ENCODE measurements at places on chromosomes 13 and 19.
A peak's percentile ranks its signal among the peaks of the same experiment; 100 is the strongest.

DNA sequence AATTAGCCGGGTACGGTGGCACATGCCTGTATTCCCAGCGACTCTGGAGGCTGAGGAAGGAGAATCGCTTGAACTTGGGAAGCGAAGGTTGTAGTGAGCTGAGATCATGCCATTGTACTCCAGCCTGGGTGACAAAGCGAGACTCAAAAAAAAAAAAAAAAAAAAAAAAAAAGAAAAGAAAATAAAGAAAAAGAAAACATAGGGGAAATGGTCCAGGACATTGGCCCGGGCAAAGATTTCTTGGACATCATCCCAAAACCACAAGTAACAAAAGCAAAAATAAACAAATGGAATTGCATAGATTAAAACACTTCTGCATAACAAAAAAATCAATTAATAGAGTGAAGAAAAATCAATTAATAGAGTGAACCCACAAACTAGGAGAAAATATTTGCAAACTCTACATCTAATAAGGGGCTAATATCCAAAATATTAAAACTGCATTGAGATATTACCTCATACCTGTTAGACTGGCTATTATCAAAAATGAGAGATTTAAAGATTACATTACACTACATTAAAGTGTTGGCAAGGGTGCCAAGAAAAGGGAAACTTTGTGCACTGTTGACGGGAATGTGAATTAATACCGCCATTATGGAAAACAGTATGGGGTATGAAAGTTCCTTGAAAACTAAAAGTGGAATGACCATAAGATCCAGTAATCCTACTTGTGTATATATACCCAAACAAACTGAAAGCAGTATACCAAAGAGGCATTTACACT, 18.5 kb upstream of the ABCC4 start:
- no peak overlapping the region for H3K27ac ChIP-seq
- H3K27me3 ChIP-seq = no peaks in the 10 kb centered on the region
- H3K4me3 ChIP-seq = no peak overlapping the region
- no peak for DNase-seq
- no peaks in the 10 kb centered on the region for H3K36me3 ChIP-seq

GRCh38 chr19:41930322-41930722, 2.1 kb upstream of the ERFL start:
- H3K36me3 ChIP-seq = peaks cover 4% of the 10 kb centered on the region
- H3K4me3 ChIP-seq = peak overlapping the region; percentile 48
- DNase-seq = no peak

- peaks cover 4% of the 10 kb centered on the region for H3K4me1 ChIP-seq
- H3K4me3 ChIP-seq = no peak overlapping the region
- DNase-seq = no peak
- H3K27me3 ChIP-seq = peaks cover 2% of the 10 kb centered on the region
- H3K36me3 ChIP-seq = no peaks in the 10 kb centered on the region
These were observed 71.6 kb downstream of the SHISA2 start for GRCh38 chr13:25980255-25980654.

GRCh38 chr19:32824191-32824751, 45.3 kb downstream of the SLC7A9 start:
- H3K36me3 ChIP-seq = no peaks in the 10 kb centered on the region
- H3K27ac ChIP-seq = no peak overlapping the region
- no peak for DNase-seq
- H3K4me3 ChIP-seq = no peak overlapping the region
- H3K27me3 ChIP-seq = peaks cover 7% of the 10 kb centered on the region

DNA sequence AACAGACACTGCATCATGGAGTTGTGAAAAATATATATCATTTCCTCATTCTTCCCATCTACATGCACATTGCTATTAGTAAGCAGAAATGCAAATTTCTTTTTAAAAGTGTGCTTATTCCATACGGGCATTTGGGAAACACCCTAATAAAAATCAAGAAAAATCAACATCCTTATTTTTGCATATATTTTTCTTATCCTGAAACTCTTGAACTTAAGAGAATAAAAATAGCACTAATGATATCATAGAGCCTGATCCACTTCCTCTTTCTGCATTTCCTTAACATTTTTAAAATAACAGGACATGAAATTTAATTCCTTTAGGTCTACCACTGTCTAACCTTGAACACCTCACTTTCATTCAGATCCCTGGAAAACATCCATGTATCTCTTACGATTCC, 123.3 kb downstream of the VWA8 start:
- peaks cover 24% of the 10 kb centered on the region for H3K36me3 ChIP-seq
- H3K4me3 ChIP-seq = no peak overlapping the region
- peaks cover 10% of the 10 kb centered on the region for H3K4me1 ChIP-seq
- DNase-seq = no peak
- no peaks in the 10 kb centered on the region for H3K27me3 ChIP-seq
- no peak overlapping the region for H3K27ac ChIP-seq

GRCh38 chr19:16041299-16041990, 34.9 kb upstream of the TPM4 start:
- DNase-seq = peak; percentile 68
- peaks cover 11% of the 10 kb centered on the region for H3K27me3 ChIP-seq
- H3K4me1 ChIP-seq = peaks cover 7% of the 10 kb centered on the region
- no peaks in the 10 kb centered on the region for H3K36me3 ChIP-seq
- no peak overlapping the region for H3K27ac ChIP-seq

DNA sequence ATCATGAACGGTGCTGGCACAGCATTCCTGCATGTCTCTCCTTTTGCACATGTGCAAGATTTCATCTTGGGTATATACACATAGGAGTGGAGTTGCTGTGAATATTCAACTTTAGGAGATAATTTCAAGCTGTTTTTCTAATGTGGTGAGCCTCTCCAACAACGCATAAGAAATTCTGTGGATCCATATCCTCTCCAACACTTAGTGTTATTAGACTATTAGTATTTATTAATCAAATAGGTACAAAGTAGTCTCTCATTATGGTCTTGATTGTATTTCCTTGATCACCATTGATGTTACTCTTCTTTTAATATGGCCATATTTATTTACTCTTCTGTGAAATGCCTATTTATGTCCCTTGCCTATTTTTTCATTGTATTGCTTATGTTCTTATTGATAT, 114.5 kb downstream of the URI1 start:
- no peaks in the 10 kb centered on the region for H3K36me3 ChIP-seq
- H3K27ac ChIP-seq = no peak overlapping the region
- H3K4me3 ChIP-seq = no peak overlapping the region
- H3K4me1 ChIP-seq = no peaks in the 10 kb centered on the region
